ENCODE measurements at places on chromosomes 13 and 19. TPM values are rescaled to one million over a fixed set of nuclear protein-coding genes. Genes with fewer than 3 reads are reported as not detected.

Gene GGACT
- 4.1 TPM for total RNA-seq

Gene C1QTNF9B
- not detected for total RNA-seq

Gene NAXD
- 31.3 TPM for total RNA-seq

Gene C19orf12
- 38.2 TPM for total RNA-seq

Gene CGB5
- total RNA-seq, result not detected

Gene PEX11G
- 1.0 TPM for total RNA-seq

Gene RINL
- total RNA-seq, result 71.3 TPM

Gene HDGFL2
- 56.5 TPM for total RNA-seq

Gene ZIC5
- not detected for total RNA-seq

Gene PSG2
- not detected for total RNA-seq

Gene MTUS2
- not detected for total RNA-seq

All from activated naive CD8-positive, alpha-beta T cell treated with anti-CD3 and anti-CD28 coated beads, Interleukin-2, amount 10 ng/mL, durations not matched to agents 7 days and 5 days (primary cell).